Astrocyte of the cerebellum (primary cell): ENCODE measurements at places on chromosomes 5 and 9.

GRCh38 chr9:81123526-81123925, 565.8 kb downstream of the TLE1 start:
- no peak for DNase-seq

DNA sequence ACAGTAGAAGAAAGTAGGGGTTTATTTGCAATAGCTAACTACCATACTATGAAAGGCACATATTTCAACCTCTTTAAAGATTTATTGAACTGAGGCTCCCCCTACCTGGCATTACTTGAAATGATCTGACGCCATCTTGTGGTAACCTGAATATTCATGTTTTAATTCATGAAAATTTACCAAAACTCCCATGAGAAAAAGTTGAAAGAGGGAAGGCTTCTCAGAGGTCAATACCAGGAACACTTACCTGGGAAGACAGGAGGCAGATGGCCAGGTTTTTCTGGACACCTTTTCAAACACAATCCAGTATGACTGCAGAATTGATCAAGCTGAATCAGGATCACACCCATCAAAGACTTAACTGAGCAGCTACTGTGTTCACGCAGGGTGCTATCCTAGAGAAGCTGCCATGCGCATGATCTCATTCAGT, 9.4 kb downstream of the PRELID2 start:
- peak; percentile 66 for DNase-seq

DNA sequence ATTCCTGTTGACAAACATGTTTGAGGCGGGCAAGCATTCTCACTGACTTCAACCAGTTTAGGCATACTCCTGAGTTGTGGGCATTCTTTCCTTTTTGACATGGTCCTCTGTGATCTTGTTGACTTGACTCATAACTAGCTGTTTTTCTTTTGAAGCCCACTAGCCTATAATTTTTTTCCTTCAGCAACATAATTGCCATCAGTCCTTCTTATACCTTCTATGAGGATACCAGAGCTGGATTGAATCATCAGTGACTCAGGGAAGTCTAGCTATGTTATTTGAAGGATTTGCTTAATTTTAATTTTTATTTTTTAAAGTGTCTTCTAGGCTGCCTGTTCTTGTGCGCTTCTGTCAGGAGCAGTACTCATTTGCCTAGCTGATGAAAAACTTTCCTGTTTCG, 259.5 kb downstream of the NR3C1 start:
- no peak for DNase-seq

GRCh38 chr5:39520232-39520572, 95.4 kb upstream of the DAB2 start:
- DNase-seq: peak; percentile 79

DNA sequence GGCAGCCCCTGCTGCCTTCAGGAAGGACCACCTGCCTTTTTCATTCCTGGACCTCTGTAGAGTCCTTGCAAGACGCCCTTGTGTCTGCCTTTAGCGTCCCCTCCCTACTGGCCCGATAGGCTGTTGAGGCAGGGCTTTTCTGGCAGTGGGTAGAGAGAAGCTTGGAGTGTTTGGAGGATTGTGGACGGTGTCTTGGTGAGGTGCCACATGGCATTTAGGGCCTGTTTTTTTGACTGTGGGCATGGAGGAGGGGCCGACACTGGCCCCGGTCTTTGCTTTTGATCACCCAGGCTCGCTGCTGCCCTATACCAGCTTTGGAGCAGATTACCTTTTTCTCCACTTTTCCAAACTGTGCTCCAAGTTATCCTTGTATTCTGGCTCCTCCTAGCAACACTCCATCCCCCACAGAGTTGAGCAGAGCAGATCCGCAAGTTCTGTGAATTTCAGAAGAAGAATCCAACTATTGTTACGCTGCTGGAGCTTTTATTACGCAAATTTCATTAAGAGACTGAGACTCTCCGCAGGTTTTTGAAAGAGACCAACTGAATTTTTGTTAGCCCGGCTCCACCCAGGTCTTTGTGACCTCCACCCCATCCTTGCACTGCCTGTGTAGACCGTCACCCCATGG, 34.8 kb upstream of the PRDM12 start:
- DNase-seq: no peak

DNA sequence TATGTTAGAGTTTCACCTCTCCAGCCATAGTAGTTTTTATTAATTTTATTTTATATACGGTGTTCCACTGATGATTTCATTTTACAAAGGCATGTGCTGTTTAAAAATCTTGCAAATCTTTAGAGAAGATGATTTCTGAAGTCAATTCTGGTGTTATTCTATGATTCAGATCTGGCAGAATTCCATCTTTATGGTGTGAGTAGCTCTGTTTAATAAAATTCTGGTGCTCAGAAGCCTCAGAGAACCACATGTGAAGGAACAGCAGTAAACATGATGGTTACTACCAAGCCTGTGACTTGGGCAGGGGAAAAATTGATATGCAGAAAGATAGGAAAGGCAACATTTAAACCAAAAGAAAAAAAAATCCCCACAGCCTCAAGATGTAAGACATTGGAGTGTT, 299.7 kb downstream of the NPR3 start:
- no peak for DNase-seq

GRCh38 chr5:6309949-6310348, 68.4 kb downstream of the MED10 start:
- no peak for DNase-seq

- no peak for DNase-seq
These were observed 40.0 kb downstream of the TTLL11 start for GRCh38 chr9:122053064-122053463.

GRCh38 chr5:158756871-158757270, 342.8 kb downstream of the EBF1 start:
- DNase-seq: no peak

DNA sequence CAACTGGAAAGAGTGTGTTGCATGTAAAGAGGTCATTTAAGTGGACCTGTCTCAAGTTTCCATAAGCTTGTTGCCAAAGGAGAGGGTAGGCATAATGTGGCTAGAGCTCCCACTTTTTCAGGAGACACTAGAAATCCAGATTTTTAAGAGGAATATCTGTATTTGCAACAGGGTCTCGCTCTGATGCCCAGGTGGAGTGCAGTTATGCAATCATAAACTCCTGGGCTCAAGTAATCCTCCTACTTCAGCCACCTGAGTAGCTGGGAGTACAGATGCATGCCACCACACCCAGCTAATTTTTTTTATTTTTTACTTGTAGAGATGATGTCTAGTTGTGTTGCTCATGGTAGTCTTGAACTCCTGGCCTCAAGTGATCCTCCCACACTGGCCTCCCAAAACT, 183.5 kb downstream of the NIPBL start:
- DNase-seq: no peak

DNA sequence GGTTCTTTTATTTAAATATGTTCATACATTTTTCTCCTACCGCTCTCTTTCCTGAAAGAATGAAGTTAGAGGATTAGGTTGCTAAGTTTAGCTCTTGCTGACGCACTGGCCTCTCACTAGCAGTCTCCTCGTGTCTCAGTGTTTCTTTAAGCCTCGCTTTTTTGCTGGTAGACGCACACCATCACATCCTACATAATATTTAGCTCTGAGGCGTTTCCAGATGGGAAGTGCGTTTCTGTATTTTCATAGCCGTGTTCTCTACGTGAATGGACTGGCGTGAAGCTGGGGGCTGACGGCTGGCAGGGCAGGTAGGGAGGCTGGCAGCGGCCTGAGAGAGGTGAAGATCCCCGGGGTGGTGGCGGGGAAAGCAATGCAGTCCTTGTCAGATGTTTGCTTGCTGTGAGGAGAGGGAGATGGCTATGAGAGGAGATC, 79.2 kb upstream of the SPRY4 start:
- DNase-seq: no peak

DNA sequence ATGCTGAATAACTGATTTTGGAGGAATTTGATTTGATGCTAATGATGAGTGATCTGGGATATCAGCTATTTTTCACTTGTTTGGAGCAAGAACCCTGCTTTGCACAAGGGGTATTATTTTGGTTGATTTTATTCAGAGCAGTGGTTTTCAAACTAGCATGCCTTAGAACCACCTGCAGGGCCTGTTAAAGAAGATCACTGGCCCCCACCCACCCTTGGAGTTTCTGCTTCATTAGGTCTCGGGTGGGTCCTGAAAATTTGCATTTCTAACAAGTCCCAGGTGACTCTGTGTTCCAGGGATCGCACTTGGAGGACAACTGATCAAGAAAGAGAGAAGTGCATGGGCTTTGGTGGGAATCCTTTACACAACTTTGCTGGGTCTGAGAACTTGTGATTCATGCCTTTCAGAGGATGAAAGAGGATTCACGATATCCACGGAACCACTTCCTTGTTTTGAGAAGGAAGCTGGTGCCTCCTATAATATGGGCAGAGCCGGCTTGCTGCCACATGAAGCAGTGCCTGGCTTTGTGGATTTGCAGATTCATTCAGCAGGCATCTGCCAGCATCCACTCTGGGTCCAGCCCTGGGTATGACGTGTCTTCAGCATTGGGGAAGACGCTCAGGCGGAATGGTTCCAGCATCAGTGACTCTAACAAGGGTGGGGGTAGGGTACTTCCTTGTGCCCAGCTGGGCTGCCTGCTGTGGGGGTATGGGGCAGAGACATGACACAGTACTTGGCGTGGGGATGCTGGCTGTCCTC, 106.6 kb upstream of the PITX1 start:
- DNase-seq: no peak

DNA sequence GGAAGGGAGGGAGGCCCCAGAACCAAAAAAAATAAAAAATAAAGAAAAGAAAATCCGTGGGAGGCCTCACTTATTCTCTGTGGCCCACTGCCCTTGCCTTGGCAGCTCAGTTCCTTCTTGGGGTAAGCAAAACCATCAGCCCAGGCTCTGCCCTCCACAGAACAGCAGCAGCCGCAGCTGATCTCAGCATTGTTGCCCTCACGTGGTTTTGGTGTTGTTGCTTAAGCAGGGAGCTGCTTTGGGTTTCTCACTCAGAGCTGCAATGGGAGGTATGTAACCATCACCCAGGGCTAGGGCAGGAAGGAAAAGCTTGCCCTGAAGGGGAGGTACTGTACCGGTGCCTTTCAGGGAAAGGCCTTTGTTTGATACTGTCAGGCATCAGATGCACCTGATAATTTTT, 374.7 kb upstream of the WWC1 start:
- DNase-seq: peak; percentile 88

DNA sequence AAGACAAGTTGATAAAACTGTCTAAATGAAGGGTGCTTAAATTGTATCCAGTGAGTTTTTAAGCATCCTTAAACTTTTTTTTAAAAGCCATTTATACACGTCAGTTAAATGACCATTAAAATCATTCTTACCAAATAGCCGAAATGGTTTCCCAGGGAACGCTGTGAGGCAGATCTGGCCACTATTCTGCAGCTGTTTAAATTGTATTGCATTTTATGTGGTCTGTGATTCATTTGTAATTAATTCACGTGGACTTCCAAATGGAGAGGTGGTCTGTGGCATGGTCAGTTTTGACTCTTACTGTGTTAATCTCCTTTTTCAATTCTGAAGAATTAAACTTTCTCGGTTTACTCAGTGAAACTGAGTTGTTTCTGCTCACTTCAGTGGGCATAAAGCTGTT, 113.7 kb upstream of the OTULINL start:
- DNase-seq: peak; percentile 76

DNA sequence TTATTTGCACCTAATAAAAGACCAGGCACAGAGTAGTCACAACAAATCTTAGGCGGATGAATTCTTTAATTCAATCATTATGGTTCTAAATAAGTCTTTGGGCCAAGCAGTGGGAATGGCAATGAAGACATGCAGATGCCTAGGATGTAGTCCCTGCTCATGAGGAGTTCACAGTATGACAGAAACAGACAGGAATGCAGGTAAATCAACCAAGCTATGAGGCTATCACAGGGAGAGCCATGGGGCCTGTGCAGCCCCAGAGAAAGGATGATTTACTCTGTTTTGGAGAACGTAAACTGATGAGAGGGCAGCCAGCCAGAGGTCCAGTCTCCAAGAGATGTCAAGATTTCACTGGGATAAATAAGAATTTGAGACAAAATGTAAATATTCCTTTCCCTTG, 129.4 kb downstream of the TRIM32 start:
- DNase-seq: no peak

- DNase-seq: no peak
These were observed 24.3 kb upstream of the PITX1 start for GRCh38 chr5:135058331-135058732.

DNA sequence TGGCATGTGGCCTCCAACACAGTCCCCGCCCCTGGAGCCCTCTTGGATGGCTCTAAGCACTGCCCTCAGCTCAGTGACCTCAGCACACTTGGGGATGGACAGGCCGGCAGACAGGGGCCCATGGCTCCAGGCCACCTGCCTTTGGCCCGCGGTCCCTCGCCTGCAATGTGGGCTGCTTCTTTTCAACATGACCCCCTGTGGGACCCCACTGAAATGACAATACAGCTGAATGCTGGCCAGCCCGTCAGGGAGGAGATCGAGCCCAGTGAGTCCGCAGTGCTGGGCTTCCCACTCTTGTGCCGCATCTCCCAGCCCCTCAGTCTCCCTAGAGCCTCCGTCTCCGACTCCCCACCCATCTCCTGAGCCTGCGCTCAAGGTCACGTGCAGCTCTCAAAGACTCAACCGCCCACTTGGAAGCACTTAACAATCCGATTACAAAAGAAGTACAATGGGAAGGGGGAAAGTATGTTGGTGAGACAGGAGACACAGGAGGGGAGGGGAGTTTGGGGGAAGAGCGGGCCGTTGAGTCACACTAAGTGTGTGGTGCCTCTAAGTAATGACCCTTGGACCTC, 238.9 kb downstream of the HSPA4 start:
- DNase-seq: no peak

GRCh38 chr5:86765778-86766502, 148.2 kb downstream of the COX7C start:
- no peak for DNase-seq

DNA sequence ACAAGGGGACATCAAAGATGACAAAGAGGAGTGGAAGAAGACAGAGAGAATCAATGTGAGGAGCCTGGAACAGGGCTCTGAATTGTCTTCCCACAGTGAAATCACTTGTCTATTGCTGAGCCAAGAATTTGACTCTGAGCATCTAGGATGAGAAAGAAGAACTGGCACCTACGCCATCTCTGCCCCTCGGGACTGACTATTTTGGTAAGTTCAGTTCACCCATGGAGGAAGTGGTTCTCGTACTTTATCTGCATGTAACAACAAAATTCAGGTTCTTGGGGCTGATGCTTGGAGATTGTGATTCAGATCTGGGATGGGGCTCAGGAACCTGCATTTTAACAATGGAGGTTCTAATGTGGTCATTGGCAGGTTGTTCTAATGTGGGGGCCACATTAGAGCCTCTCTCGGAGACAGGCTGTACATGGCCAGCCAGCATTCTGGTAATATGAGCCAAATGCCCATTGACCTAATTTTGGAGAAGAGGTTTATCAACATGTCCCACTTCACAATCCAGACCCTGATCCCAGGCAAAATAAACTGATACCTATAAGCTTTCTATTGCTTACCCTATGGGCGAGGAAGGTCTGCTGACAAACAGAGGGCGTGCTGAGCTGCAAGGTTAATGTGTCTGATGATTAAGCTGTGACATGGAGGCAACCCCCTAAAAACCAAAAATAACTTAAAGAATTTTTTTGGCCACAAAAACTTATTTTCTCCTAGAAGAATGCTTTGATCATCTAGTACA, 2.7 kb upstream of the IL12B start:
- DNase-seq: no peak

DNA sequence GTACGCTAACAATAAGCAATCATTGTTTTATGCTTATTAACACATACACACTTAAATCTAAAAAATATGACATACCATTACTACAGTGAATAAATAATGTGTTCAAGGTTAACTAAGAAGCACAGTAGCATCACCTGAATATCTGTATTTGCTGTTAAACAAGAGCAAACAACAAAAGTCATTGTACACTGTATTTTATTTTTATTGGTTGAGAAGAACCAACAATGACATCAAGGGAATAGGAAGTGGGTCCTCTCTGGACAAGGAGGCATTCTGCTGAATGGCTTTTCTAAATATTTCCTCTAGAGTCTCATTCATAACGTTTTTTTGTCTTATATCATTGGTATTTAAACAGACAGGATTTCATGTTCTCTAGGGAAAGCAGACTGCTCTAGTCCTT, 460.4 kb downstream of the CDH9 start:
- no peak for DNase-seq
